Ascending aorta (tissue), 2 donors: ENCODE measurements at places on chromosomes 2 and 18.

GRCh38 chr2:102101097-102101848 lies 41.3 kb upstream of the IL1R1 start:
- no peak for DNase-seq

DNA sequence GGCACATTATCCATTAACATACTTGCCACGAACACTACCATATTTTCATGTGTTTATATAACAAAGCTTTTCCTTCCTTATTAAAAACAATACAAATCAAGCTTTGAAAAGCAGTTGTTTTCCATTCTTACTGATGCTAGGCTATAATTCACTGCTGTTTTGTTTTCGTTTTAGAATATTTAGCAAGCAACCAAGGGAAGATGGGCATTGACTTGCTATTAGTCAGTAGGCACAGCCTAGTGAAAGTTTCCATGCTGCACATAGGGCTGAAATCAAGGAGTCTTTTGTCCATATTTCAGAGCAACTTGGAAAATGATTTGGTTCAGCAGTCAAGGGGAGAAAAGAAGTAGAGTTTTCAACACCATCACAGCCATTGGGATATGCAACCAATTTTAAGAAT lies 31.3 kb downstream of the BCL2 start:
- no peak for DNase-seq

DNA sequence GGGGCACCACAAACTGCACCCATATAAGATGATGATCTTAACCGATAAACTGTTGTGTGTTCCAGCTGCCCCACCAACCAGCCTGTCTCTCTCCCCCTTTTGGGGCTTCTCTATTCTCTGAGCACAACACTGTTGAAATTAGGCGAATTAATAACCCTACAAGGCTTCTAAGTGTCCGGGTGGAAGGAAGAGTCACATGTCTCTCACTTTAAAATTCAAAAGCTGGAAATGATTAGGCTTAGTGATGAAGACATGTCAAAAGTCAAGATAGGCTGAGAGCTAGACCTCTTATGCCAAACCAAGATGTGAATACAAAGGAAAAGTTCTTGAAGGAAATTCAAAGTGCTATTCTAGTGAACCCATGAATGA lies 782.1 kb downstream of the MBD2 start:
- no peak for DNase-seq

- no peak for DNase-seq
Observed at GRCh38 chr18:37836071-37836970, 270.7 kb upstream of the CELF4 start.

GRCh38 chr2:180349809-180350208 lies 342.7 kb upstream of the CWC22 start:
- no peak for DNase-seq

- no peak for DNase-seq
Observed at GRCh38 chr18:32270341-32270740, 80.5 kb downstream of the MEP1B start.

GRCh38 chr2:200032895-200033294 lies 77.5 kb downstream of the MAIP1 start:
- no peak for DNase-seq

DNA sequence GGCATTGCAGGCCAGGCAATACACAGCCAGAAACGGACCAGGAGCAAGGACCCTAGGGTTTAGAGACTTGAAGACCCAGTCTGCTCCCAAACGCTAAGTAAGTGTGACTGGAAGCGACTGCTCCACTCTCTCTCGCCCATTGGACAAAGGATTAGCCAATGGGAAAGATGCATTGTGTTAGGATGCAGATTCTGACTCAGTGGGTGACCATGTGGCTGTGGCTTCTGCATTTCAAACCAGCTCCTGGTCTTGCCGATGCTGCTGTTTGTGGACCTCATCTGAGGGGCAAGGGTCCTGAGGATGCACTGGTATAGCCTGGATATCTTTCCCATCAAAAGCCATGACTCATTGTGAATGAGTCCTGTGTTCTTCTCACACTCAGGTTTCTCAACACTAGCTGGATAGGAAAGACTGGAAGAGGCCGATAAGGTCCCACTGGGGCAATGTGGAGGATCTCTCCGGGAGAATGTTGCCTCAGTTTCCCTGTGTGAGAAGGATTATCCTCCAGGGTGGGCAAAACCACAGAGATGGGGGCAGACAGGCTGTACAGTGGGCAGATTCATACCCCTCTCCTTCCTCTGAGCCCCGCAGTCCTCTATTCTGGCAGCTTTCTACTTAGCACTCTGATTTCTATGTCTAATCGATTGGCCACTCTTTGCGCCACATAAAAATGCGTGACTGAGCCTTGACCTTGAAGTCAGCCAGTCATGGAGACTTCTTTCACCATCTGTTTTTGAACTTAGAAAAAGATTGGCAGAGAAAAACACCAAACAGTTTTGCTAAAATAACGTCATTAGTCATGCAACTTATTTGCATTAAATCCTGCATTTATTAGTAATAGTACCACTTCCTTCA lies 257.1 kb downstream of the PRKCE start:
- no peak for DNase-seq

GRCh38 chr2:201484805-201485204 lies 33.3 kb downstream of the STRADB start:
- no peak for DNase-seq

GRCh38 chr2:175937216-175937615 lies 64.9 kb downstream of the LNPK start:
- DNase-seq, result no peak

DNA sequence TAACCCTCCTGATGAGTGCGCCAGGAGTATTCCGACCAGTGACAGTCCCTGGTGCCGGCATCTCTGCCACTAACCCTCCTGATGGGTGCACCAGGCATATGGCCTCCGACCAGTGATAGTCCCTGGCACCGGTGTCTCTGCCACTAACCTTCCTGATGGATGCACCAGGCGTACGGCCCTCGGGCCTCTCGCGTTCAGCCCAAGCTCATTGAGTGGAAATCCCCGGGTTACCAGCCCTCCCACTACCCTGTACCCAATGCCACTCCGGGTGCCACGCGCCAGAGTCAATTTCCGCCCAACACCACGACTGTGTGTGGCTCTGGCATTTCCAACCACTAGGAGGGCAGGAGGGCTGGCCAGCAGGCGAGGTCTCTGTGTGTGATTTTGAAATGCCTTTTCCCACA lies 11.7 kb upstream of the GPC1 start:
- DNase-seq, result peak; percentile 49

DNA sequence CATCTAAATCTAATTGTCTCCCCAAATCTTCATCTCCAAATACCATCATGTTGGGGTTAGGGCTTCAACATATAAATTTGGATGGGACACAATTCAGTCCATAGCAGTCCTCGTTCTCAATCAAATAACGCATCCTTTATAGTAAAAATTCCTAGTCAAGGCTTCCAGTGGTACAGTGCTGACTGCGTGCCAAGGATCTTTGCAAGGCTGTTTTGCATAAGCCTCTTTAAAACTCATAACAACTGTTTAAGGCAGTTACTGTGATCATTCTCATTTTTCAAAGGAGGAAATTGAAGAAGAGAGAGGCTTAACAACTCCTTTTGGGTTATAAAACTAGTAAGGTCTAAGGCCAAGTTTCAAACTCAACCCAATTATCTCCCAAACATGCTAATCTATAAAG lies 666.9 kb downstream of the NYAP2 start:
- no peak for DNase-seq

- DNase-seq, result no peak
Observed at GRCh38 chr2:21416226-21416625, 292.5 kb downstream of the TDRD15 start.

GRCh38 chr2:23505218-23505983 lies 120.4 kb downstream of the KLHL29 start:
- no peak for DNase-seq

GRCh38 chr2:96506016-96506906 lies 1.1 kb upstream of the NEURL3 start:
- DNase-seq, result no peak

GRCh38 chr18:34864836-34865497 lies 154.9 kb downstream of the DTNA start:
- no peak for DNase-seq

DNA sequence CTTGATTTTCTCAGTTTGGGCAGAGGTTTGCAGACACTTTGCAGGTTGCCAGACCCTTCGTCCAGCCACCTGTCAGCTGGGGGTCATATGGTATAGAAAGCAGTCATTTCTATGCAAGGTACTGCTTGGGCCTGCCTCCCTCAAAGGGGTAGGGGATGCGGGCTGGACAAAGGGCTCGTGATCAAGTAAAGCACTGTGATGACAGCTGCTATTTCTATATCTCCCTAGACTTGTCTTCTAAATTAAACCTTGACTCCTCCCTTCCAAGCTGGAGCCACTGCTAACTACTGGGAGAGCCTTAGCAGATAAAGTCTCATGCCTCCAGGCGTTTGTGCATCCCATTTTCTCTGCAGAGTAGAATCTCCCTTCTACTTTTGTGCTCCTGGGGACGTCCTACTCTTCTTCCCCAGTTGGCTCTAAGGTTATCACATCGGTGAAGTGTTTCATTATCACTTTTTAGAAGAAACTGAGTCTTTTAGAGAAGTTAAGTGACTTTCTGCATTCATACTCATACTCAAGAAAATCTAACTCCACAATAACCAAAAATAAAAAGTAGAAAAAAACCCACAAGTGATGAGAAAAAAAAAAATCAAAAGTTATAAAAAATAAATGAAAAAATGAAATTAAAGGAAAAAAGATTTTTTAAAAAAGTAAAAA lies 710 bp upstream of the XRCC5 start:
- no peak for DNase-seq

DNA sequence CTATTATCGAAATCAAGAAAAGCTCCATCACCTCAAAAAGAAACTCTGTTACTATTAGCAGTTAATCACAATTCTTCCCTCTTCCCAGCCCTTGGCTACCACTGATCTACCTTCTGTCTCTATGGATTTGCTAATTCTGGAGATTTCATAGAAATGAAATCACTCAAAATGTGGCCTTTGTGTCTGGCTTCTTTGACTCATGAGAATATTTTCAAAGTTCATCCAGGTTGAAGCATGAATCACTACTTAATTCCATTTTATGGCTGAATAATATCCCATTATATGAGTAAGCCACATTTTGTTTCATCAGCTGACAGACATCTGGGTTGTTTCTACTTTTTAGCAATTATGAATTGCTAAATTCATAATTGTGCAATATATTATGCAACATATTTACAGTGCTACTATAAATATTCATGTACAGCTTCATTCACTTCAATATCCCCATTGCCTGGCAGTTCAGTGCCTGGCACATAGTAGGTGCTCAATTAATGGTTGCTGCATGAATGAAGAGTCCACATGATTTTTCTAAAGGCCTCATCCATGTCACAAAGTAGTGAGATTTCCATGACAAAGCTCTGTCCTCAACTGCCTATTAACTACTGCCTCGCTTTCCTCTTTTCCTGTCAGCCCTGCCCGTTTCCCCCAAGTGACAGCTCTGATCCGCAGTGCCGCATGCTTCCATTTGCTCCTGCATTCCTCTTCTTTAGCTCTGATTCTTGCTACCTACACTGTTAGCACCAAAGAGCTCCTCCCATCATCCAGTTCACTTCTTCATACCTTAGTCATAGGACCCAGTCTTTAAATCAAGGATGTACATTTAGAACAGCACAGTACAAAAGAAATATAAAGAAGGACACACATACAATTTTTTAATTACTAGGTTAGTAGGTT lies 32.8 kb downstream of the CCDC93 start:
- no peak for DNase-seq

- DNase-seq, result no peak
Observed at GRCh38 chr2:163767097-163767496, 31.3 kb upstream of the FIGN start.

GRCh38 chr2:221527776-221528309 lies 44.3 kb downstream of the EPHA4 start:
- no peak for DNase-seq

DNA sequence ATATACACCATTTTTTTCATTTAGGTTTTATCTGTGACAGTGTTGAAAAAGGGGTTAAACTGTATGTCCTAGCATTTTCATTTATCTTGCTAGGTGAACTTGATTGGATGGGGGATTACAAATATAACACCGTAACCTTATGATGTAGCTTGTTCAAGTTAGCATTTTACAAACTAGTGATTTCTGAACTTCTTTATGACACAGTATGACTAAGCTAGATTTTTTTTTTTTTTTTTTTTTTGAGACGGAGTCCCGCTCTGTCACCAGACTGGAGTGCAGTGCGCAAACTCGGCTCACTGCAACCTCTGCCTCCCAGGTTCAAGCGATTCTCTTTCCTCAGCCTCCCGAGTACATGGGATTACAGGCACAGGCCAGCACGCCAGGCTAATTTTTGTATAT lies 47.1 kb downstream of the KCMF1 start:
- DNase-seq, result no peak

GRCh38 chr18:34773378-34773777 lies 63.3 kb downstream of the DTNA start:
- no peak for DNase-seq

DNA sequence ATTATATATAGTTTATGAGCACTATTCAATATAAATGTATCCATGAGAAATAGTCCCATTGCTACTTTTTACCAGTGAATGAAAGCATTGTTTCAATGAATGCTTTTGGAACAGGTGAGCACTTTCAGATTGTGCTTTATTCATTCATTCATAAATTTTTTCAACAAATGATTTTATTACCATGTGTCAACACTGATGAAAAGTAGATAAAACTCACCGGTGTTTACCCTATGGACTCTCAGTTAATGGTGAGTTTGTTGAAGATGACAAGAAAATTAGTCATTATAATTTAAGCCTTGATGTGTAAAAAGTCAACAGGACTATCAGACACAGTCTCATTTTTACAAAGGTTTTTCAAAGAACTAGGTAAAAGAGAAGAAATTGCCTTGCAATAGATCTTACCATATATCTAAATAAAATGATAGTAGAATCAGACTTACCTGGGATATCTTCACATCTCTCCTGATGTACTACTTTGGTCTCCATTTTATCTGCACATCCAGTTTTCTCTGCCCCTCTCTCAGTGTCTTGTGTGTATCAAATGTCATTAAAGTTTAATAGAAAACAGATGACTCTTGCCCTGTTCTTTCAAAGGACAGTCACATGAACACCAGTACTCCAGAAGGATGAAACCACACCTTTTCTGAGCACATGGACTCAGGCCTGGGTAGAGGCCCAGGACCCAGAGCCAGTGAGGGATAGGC lies 325.3 kb upstream of the RND3 start:
- DNase-seq, result no peak

DNA sequence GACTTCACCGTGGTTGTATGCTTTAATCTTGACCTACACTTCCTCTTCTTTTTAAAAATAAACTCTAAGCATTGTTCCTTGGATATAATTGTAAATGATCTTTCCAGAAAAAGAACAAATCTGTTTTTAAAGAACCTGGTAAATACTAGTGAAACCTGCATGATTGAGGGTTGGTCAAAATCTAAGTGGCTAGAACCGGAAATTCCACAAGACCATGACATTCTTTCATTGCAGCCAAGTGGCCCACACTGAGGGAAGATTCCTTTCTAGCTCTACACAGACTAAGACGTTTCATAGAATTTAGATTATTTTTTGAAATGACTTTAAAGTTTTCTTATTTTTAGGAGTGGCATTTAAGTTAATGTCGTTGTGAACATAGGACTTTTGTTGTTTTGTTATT lies 356.7 kb downstream of the NYAP2 start:
- no peak for DNase-seq
